ENCODE measurements at places on chromosomes 7 and 10.

GRCh38 chr7:129657363-129657762, 45.8 kb downstream of the NRF1 start:
- no peak for DNase-seq

DNA sequence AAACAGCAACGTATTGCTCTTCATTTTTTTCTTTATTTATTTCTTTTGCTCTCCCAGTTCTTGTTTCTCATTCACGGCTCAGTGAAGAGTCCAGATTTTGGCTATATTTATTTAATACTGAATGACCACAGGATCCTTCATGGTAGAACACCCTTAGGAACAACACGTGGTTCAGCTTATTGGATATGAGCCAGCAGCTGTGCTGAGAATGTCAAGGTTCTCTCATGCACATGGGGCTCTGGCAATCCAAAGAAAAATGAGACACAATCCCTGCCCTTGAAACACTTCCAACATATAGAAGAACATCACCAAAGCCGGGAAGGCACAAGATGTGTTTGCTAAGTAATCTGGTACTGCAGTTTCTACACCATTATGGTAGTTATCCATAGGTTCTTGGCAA, 852.9 kb downstream of the SORCS1 start:
- DNase-seq = no peak

DNA sequence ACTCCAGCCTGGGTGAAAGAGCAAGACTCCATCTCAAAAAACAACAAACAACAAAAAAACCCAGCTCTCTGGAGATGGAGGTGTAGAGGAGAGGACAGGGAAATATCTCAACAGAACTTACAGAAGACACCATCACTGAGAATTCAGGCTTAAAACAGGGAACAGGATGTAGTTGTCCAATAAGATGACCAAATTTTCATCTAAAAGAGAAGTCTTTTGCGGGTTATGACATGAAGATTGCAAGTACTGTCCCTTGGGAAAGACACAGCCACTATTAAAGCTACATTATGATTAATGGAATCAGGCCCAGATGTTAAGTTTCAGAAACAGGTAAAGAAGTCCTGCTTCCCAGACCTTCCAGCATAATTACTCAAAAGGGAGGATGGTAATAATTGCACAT, 235.2 kb upstream of the NRP1 start:
- no peak for DNase-seq

- DNase-seq = no peak
Observed at GRCh38 chr10:31871266-31872065, 57.2 kb downstream of the ARHGAP12 start.

GRCh38 chr7:30159698-30160143, 24.9 kb downstream of the MTURN start:
- DNase-seq = no peak

- DNase-seq = no peak
Observed at GRCh38 chr10:125248489-125248888, 88.1 kb upstream of the CTBP2 start.

DNA sequence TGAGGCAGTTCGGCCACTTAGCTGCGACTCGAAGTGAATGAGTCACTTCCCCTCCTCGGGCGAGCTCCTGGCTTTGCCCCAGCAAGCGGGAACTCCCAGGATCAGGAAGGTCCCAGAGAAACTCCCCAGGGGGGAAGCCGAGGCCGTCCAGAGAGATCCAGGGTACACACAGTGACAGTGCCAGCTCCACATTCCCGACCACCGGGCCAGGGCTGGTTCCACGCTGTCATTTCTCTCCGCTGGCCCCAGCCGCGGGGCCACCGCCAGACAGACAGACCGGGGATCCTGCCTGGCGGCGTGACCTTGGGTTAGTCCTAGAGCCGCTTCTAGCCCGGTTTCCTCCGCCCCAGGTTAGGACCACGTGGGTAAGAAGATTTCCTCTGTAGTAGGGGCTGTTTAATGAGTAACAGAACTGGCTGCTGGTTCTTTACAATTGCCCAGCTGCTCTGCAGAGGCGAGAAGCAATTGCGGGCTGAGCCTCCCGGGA, 463 bp upstream of the UPP1 start:
- no peak for DNase-seq

Data from activated CD4-positive, CD25-positive, alpha-beta regulatory T cell (primary cell).